ENCODE measurements at places on chromosomes 5 and 9. TPM values are rescaled to one million over a fixed set of nuclear protein-coding genes. Genes with fewer than 3 reads are reported as not detected.

The ADGRV1 gene
- total RNA-seq, result 0.56 TPM

The CCDC187 gene
- not detected for total RNA-seq

The TCOF1 gene
- 75.9 TPM for total RNA-seq

The SOHLH1 gene
- 0.12 TPM for total RNA-seq

The CAMK2A gene
- total RNA-seq, result 0.71 TPM

The LCN15 gene
- not detected for total RNA-seq

The ARHGEF28 gene
- 13.3 TPM for total RNA-seq

The CER1 gene
- total RNA-seq, result not detected

The SHOC1 gene
- total RNA-seq, result not detected

The HTR1A gene
- not detected for total RNA-seq

The PRSS3 gene
- total RNA-seq, result 9.9 TPM

The ADAMTS2 gene
- 0.10 TPM for total RNA-seq

The C5orf58 gene
- total RNA-seq, result not detected

Measured in A549 treated with Hydrocortisone at 1 μM for 4 hours (cell line).